HAP-1 (cell line): ENCODE measurements at places on chromosomes 3 and 15.

DNA sequence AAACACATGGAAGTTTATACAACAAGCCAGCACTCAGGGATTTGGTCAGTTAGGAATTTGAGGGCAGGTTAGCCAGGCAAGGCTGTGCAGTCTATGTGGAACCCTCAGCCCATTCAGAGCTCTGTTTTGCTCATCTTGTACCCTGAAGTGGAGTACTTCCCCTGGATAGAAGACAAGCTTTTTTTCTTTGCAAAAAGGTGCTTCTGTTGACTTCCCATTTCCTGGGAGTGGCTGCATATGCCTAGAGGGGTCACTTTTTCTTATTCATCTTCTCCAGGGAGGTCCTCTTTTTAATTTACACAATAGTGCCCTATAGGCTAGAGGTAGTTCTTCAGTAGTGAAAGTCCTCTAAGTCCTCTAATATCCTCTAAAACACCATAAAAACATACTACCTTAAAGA, 225.0 kb upstream of the P2RY1 start:
- DNase-seq = no peak

DNA sequence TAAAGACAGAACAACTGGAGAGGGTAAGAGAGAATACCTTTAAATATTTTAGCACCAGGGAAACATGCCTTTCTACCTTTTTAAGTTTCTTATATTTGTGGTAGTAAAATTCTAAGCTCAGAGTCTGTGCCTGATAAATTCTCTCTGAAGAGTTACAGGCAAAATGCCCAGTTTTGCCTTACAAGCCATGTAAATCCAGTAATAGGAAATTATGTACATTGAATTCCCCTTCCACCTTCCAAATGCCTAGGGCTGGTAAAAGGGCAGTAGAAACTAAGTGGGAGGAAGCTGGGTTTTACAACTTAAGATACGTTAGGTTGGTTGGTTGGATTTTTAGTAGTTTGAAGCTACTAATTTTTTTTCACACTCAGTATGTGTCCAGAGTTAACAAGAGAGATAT, 43.1 kb upstream of the TP63 start:
- no peak for DNase-seq

DNA sequence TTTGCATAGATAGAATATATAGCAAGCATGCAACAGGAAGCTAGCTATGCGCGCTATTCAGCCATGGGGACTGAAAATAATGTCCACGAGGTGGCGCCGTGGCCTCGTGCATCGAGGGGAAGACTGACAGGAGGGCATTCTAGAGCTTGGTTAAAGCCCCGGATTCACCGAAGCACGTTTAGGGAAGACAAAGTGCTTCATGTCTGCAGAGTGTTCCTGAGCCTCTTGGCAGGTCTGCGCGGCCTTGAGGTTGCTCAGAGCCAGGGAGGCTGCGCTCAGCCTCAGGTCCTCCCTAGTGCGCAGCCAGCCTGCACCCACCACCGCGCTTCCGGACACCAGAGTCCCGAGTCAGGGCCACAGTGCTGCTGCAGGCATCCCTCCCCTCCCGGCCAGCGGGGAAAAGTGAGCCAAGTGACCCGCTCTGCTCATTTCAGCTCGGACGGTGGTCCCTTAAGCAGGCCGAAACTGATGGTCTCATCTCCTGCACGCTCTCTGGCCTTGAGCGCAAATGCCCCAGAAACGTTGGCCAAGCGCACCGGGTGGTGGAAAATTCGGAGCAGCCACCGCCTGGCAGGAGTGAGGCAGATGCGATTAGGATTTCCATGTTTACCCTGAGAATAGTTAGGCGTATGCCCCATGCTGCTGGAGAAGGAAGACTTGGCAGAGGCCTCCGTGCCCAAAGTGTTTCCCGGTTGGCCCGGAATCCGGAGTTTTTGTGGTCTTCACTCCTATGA, 24.8 kb downstream of the GABRA5 start:
- peak; percentile 71 for DNase-seq

DNA sequence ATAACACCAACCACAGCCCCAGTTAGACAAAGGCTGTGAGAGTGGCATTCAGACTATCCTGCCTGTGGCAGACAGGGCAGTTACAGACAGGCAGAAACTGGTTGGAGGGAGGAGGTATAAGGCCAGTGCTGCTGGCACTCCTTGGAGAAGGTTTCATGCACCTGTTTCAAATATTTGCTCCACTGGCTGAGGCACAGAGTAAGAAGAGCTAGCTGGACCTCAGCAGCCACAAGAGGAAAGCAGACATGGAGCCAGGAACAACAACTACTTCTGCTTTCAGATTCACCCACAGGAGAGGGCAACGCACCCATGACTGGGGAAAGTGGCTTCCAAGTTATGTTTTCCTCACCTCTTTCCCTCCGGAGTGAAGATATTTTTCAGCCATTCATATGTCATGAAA, 11.5 kb upstream of the PRKAR2A start:
- DNase-seq = no peak

DNA sequence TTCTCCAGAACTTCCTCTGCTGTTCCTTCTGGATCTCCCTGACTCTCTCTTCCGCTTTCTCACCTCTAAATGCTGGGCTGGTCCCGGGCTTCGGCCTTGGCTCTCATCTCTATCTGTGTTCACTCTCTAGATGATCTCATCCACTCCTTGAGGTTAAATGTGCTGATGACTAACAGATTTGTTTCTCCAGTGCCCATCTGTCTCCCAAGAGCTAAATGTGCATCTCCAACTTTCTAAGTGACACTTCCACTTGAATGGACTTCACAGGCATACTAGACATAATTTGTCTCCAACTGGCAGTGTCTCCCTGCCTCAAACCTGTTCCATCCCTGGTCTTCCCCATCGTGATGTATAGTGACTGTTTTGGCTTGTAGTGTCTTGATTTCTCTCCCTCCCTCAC, 95.3 kb downstream of the ITPR1 start:
- no peak for DNase-seq

- DNase-seq = no peak
Observed at GRCh38 chr15:48766196-48766595, 44.7 kb downstream of the CEP152 start.

- peak; percentile 52 for DNase-seq
Observed at GRCh38 chr3:169146179-169146665, 517.3 kb downstream of the MECOM start.

DNA sequence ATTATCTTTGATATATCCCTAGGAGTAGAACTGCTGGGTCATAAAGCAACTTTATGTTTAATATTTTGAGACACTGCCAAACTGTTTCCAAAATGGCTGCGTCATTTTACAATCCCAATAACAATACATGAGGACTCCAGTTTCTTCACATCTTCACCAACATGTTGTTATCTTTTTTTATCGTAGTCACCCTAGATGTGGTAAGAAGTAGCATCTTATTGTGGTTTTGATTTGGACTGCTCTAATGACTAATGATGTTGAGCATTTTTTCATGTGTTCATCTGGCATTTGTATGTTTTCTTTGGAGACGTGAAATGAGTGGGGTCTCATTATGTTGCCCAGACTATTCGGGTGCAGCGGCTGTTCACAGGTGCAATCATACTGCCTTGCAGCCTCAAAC, 83.8 kb downstream of the MAP4 start:
- DNase-seq = no peak

GRCh38 chr15:76866716-76867321, 38.3 kb downstream of the SCAPER start:
- peak; percentile 70 for DNase-seq

DNA sequence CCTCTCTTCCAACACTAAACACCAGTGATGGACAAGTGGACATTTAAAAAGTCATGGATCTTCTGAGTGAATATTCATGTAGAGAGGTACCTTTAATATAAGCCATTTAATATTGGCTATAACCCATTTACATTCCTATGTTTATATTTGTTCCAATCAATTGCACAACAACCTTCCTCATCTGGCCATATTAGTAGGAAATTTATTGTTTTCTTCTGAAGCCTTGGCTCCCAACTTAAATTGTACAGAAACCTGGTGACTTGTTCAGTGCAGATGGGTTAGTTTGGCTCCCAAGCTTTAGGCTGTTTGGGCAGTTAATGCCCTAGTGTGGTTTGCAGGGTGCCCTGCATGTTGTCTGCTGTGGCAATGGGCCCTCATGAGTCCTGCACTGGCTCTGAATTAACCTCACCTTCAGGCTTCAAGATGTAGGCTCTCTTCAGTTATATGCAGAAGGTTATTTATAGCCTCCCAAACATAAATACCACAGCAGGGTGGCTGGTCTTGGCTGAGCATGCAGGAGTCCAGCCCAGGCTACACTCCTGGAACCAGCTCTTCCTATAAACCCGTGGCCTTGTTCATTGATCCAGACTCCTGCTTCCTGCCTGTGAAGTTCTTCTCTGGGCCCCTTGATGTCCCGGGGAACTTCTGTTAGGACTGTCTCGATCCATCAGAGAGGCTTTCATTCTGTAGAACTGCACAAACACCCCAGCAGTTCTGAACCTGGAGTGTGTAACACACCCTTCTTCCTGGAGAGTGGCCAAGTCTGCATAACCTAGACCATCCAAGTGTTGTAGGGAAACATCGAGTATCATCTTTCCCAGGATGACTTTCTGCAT, 57.0 kb downstream of the DUT start:
- no peak for DNase-seq

GRCh38 chr3:168583977-168584376, 488.3 kb upstream of the GOLIM4 start:
- no peak for DNase-seq

GRCh38 chr3:18812316-18812715, 336.0 kb upstream of the KCNH8 start:
- DNase-seq = no peak

DNA sequence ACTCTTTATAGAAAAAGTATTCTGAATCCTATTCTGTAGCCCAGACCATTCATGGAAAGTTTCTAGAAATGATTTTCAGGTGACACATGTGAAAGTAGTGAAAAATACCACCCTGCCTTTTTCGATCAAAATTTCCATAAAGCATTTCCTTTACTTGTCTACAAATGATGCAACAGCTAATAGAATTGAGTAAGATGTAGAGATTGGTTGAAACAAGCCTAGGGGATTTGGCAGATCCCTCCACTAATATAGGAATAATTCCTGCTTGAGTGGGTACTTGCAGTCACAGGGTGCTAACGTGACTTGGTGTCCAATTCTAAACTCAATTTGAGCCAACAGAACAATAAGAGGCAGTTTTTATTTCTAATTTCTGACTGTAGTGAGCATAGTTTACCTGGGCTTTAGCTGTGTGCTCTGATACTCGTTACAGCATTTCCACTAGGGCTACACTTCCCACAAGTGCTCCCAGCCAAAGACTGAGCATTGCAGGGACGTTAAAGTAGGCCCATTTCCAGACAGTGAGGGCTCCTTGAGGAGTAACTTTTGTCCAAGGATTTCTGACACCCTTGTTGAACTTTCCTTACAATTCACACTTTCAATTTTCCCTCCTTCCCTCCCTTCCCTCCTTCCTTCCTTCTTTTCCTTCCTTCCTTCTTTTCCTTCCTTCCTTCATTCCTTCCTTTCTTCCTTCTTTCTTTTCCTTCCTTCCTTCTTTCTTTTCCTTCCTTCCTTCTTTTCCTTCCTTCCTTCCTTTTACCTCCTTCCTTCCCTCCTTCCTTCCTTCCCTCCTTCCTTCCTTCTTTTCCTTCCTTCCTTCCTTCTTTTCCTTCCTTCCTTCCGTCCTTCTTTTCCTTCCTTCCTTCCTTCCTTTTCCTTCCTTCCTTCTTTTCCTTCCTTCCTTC, 53.9 kb upstream of the TP63 start:
- DNase-seq = no peak

- DNase-seq = peak; percentile 76
Observed at GRCh38 chr3:14352002-14352627, 50.3 kb upstream of the SLC6A6 start.

GRCh38 chr3:135329479-135329878, 534.4 kb downstream of the EPHB1 start:
- no peak for DNase-seq
